Astrocyte of the spinal cord (primary cell): ENCODE measurements at places on chromosomes 4 and X.

DNA sequence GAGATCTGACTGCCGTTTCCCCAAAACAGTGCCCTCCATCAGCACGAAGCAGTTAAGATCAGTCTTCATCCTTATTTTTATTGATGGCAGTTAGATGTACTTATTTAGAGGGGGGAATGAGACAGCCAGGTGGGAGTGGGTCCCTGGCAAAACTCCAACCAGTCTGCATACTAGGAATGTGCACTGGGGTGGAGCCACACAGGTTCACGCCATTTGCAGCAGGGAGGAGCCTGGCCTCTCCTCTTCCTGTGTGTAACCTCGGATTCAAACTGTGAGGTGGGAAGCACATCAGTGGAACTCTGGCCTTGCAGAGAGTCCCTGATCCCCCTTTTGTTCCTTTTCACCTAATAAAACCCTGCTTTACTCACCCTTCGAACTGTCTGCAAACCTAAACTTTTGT, 987.7 kb upstream of the GRIA3 start:
- no peak for DNase-seq

DNA sequence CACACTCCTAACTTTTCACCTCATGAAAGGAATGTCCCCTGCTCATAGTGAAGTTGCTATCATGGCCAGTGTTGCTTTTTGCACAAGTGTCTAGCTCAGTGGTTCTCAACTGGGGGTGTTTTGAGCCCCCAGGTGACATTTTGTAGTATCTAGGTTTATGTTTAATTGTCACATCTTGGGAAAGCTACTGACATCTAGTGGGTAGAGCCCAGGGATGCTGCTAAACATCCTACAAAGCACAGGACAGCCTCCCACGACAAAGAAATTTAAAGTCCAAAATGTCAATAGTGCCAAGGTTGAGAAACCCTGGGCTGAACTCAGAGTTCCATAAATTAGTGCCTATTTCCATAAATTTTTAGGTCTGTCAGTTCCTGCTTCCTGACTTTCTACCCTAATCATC, 70.7 kb upstream of the HCCS start:
- no peak for DNase-seq

DNA sequence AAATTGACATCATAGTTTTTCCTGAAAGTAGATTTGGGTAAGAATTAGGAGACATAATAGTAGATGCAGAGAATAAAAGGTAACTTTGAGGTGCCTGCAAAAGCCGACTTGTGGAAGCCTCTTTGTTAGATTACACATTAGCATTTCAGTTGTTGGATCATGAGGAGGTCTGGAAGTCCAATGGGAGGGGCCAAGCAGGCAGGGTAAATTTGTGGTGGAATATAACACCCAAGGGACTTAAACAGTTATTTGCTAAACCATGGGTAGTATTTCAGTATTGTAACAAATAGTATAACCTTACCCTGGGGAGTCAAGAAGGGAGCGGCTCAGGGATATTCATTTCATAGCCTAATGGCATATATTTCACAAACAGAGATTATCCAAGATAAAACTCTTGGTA, 810.7 kb upstream of the AMOT start:
- no peak for DNase-seq

- no peak for DNase-seq
Measured at GRCh38 chr4:83716874-83717273, 181.0 kb downstream of the GPAT3 start.

DNA sequence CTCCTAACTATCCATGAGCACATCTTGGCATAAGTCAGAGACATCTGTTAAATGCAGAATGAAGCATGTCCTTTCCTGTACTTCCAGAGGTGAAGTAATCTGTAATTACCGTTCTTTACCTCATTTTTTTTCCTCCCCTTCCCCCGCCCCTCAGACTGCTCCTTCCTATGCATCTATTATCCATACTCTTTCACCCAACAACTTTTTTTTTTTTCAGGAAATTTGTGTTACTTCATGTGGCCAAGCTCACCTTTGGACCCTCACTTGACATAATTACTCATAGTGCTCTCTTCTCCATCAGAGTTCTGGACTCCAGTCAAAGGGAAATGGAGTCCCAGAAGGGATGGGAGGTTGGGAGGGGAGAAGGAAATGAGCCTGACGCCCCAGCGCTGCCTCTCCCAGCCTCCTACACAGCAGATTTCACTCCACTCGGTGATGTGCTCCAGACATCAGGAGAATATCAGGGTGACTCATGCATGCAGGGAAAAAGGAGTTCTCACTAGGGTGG, 568.8 kb downstream of the STIM2 start:
- no peak for DNase-seq

DNA sequence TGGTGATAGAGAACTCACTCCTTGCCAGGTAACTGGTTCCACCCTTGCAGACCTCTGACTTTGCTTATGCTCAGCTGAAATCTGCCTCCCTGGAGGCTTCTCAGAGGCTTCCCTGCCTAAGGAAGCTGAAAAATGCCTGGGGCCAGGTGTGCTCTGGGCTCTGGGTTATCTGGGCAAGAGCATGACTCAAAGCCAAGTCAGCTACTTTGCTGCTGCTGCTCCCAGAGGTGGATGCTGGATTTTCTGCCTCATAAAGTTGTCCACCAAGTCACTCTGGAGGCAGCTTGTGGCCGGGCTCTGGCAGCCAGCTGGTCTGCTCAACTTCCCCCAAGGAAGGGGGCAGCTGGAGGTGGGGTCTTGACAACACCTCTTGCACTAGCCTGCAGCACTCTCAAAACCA, 132.7 kb downstream of the PJA1 start:
- DNase-seq = no peak

DNA sequence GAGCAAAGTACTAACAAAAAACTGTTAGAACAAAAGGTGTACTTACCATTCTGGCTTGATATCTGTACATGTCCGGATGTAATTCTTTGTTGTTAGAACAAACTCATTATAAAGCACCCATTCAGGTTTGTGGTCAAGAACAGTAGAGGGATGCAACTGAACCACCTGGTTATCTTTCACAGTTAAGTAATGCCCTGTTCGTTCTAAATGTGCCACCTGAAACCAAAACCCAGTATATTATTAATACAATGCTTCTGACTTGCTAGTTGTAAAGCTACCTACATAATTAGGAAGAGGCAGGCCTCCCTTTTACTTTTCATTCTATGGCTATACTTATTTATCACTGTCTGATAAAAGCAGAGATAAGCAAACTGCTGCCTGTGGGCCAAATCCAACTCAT, 54.8 kb downstream of the DHX15 start:
- DNase-seq = no peak

DNA sequence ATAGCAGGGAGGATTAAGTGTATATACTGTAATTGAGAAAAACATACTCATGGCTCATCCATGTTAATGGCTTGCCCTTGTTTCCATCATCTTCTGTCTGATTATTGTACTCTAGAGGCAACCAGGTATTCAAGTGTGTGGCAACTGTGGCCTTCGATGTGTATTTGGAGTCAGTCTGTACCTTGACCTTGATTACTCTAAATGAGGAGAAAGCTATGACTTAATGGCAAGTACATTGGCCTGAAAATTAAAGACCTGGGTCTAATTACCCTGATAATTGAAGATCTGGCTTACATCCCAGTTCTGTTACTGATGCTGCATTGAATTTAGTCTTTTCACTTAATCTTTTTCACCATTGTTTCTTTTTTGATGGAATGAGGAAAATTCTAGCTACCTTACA, 409.2 kb downstream of the CCSER1 start:
- no peak for DNase-seq

- no peak for DNase-seq
Measured at GRCh38 chrX:153379971-153380581, 21.1 kb downstream of the PNMA6E start.
